ENCODE measurements at places on chromosomes 7 and 10.

- H3K36me3 ChIP-seq: no peaks in the 10 kb centered on the region
- no peak for DNase-seq
- H3K27ac ChIP-seq: no peak overlapping the region
- H3K4me3 ChIP-seq: no peak overlapping the region
- no peaks in the 10 kb centered on the region for H3K27me3 ChIP-seq
Measured at GRCh38 chr7:137820677-137821420, 25.9 kb downstream of the DGKI start.

GRCh38 chr10:90226517-90226916, 525.1 kb downstream of the KIF20B start:
- H3K36me3 ChIP-seq: no peaks in the 10 kb centered on the region
- no peaks in the 10 kb centered on the region for H3K27me3 ChIP-seq
- H3K4me3 ChIP-seq: no peak overlapping the region
- no peak overlapping the region for H3K27ac ChIP-seq
- DNase-seq: no peak
- H3K4me1 ChIP-seq: no peaks in the 10 kb centered on the region

DNA sequence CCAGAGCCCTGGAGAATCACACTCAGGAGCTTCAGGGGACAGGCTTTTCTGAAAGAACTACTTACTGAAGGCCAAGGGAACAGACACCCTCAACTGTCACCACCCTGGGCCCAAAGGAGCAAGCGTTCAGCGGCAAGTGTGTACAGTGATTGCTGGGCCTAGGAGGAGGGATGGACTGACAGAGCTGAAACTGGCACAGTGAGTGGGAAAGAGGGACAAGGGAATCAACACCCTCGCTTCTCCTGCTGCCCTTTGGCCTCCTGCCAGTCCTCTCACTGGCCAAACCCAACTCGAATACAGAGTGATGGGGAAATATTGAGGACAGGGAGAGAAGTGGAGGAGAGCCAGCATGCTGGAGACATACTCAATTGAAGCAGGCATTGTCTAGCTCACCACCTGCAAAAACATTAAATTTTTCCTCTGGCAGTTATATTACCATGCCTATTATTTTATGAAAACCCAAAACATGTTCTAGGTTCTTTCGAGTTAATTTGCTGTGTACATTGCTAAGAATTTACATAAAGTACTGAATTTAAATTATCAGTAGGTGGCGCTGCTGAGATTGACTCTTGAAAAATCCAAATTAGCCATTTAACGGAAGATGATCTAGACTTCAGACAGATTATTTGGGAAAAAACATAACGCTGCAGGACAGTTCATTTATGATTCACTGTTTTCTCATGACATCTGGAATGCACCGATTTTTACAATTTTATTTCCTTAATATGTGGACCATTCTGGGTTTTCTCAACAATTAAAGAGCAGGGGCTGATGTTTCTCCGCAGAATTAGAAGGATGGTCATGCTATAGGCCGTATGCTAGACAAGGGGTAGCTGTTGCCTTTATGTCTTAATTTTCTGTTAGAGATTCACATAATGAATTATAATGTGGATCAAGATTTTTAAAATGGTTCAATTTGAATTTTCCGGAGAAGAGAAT, 14.7 kb upstream of the TMEM236 start:
- DNase-seq: no peak
- H3K4me1 ChIP-seq: peaks cover 3% of the 10 kb centered on the region
- H3K27ac ChIP-seq: no peak overlapping the region
- H3K36me3 ChIP-seq: no peaks in the 10 kb centered on the region

GRCh38 chr7:81774551-81774950, 4.7 kb upstream of the HGF start:
- no peak overlapping the region for H3K4me3 ChIP-seq
- H3K4me1 ChIP-seq: no peaks in the 10 kb centered on the region
- no peak overlapping the region for H3K27ac ChIP-seq
- H3K36me3 ChIP-seq: no peaks in the 10 kb centered on the region
- no peak for DNase-seq
- no peaks in the 10 kb centered on the region for H3K27me3 ChIP-seq

DNA sequence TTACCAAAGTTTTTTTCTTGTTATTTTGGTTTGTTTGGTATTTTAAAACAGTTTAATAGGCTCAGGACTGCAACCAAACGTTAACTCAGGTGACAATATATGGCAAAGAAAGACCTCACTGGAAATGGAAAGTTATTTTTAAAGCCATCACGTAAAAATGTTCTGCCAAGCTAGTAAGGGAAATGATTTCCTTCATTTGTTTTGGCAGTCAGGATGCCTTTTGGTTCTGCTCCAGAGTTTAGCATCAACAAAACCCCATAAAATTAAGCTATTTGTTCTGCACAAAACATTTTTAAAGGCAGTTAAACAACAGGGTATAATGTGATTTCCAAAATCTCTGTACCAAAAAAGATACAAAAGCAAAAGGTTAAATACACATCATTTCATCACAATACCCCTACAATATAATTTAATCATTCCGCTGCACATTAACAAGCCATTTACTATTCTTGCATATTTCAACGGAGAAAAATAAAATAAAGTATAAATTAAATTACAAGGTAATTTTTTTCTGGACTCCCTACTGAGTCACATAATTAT, 172.4 kb downstream of the SEMA3E start:
- H3K4me3 ChIP-seq: no peak overlapping the region
- H3K27ac ChIP-seq: no peak overlapping the region
- DNase-seq: no peak
- no peaks in the 10 kb centered on the region for H3K27me3 ChIP-seq

DNA sequence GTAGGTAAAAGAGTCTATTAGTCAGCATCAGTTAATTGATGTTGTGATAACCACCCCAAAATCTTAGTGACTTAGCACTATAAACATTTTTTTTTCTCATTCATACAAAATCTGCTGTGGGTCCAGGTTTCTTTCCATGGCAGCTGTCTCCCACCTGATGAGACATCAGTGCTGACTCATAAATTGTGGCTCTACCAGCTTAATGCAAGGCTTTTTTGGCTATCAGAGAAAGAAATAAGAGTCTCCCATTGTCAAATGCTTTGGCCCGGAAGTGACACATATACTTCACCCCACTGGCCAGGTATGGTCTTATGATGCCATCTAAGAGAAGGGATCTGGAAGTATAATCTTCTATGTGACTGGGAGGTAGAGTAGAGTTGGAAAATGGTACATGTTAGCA, 14.5 kb downstream of the DNAJB9 start:
- H3K27ac ChIP-seq: no peak overlapping the region
- DNase-seq: no peak
- no peak overlapping the region for H3K4me3 ChIP-seq
- no peaks in the 10 kb centered on the region for H3K27me3 ChIP-seq
- H3K4me1 ChIP-seq: no peaks in the 10 kb centered on the region

Measured in upper lobe of right lung (tissue), 1 donor.